ENCODE measurements at places on chromosomes 2 and 18.
A peak's percentile ranks its signal among the peaks of the same experiment; 100 is the strongest.

GRCh38 chr2:110834134-110834827 is 101.9 kb downstream of the ACOXL start:
- no peak for DNase-seq

GRCh38 chr18:7856733-7857132 is 289.6 kb downstream of the PTPRM start:
- DNase-seq, result no peak

DNA sequence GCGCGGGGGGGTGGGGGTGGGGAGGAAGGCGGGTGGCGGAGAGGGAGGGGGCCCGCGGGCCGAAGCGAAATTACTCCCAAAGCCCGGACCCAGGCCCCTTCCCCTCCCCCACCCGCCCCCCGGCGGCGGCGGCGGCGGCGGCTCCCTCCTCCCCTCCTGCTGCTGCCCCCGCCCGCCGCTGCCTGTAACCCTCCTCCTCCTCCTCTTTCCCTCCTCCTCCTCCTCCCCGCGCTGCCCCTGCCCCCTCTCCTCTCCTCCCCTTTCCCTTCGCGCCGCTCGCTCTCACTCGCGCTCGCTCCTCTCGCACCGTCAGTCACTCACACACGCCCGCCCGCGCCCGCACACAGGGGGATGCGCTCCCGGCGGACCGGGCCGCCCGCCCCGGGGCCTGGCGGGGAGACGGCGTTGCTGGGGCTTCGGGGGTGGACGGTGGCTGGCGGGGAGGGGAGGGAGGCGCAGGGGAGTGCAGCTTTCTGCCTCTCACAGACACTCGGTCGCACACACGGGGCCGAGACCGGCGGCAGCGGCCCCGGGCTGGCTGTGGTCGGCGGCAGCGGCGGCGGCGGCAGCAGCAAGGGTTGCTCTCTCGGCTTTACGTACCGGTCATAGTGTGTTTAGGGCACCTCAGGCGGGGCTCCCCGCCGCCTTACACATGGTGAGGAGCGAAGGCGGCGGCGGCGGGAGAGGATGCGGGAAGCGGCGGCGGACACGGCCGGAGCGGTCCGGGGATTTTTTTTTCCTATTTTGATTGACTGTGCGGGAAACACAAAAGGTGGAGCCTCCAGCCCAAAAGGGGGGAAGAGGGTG is 405 bp downstream of the SP3 start:
- DNase-seq, result peak; percentile 84

- DNase-seq, result no peak
Measured at GRCh38 chr18:31700990-31701389, 16.6 kb upstream of the B4GALT6 start.

DNA sequence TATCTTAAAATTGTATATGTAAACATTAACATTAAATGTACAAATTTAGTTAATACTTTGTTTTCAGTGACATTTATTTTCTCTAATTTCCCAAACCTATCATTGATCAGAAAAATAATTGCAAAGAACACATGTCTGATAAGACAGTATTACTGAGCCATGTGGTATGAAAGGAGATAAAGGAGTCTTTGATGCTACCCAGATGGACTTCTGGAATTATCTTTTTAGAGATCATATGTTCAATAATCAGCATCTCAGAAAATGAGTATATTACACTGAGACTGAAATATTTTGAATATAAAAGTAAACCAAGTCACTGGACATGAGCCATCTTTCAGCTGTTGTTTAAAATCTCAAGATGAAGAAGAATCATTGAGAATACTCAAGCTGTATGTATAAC is 153.3 kb downstream of the PHLPP1 start:
- DNase-seq, result no peak

GRCh38 chr18:26089293-26090129 is 902 bp downstream of the SS18 start:
- no peak for DNase-seq

DNA sequence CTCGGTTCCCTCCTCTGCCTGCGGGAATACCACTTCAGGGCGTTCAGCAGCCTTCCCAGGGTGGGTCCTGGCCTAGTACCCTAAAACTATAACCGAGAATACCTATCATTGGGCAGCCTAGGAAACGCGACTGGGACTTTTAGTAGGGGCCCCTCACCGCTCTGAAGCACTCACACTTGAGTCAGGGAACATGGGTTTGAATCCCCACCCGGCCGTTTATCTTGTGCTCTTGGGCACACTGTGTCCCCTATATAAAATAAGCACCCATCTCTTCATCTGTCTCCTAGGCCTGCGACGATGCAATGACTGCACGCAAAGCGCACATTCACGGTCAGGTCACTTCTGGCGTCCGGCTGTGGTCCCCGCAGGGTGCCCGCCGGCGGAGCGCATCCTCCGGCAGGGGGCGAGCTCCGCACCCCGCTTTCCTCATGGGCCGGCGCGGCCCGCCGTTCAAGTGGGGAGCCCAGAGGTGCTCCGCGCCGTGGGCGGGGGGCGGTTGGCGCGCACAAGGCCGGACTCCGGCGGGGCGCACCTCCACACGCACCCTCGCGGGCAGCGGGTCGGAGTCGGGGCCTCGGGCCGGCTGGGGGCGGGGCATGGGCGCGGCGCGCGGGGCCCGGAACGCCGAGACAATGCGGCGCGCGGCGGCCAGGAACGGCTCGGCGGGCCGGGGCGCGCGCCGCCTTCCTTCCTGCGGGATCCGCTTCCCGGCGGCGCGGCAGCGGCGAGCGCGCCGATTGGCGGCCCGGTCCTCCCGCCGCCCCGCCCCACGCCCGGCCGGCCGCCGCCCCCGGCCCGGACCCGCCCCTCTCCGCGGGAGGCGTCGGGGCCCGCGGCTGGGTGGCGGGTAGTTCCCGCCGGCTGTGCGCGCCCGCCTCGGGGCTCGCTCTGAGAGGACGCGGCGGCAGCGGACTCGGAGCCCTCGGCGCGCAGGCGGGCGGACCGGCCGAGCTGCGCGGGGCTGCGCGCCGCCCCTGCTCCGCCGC is at the start of gene ASAP2:
TSS of gene ASAP2 (plus strand) at position 850 of the 986 bp plus-strand sequence. CDS start 293 bp downstream, outside the sequence.
- peak; percentile 35 for DNase-seq

DNA sequence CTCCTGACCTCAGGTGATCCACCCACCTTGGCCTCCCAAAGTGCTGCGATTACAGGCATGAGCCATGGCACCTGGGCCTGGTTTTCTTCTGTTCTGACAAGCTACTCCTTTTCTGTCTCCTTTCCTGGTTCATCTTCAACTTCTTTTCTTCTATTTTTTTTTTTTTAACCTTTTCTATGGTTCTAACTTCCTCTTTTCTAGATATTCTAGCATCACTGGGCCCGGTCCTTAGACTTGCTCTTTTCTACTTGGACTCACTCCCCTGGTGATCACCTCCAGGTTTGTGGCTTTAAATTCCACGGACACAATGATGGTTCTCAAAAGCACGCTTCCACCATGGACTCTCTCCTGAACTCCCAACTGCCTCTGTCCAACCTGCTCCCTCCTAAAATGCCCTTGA is 2.0 kb downstream of the EIF2AK2 start:
- DNase-seq, result no peak

- no peak for DNase-seq
Measured at GRCh38 chr18:22544626-22545025, 126.9 kb upstream of the CTAGE1 start.

DNA sequence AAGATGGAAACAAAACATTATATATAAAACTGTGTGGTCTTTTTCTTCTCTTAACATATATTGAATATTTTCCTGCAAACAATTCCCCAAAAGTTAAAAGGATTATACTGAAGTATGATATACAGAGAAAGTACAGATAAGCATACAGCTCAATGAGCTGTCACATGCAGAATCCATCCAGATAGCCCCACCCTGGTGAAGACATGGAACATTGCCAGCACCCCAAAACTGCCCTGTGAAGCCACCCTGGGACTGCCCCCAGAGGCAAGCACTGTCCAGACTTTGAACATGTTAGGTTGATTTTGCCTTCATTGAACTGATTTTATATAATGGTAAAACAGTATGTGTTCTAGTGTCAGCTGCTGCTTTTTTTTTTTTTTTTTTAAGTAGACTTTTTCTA is 112.3 kb upstream of the IL1R2 start:
- DNase-seq, result no peak

GRCh38 chr2:133835821-133836619 is 267.8 kb upstream of the NCKAP5 start:
- no peak for DNase-seq

- no peak for DNase-seq
Measured at GRCh38 chr2:231133365-231134099, 8.7 kb upstream of the HTR2B start.

GRCh38 chr18:74310411-74310810 is 5.2 kb upstream of the C18orf63 start:
- DNase-seq, result no peak

DNA sequence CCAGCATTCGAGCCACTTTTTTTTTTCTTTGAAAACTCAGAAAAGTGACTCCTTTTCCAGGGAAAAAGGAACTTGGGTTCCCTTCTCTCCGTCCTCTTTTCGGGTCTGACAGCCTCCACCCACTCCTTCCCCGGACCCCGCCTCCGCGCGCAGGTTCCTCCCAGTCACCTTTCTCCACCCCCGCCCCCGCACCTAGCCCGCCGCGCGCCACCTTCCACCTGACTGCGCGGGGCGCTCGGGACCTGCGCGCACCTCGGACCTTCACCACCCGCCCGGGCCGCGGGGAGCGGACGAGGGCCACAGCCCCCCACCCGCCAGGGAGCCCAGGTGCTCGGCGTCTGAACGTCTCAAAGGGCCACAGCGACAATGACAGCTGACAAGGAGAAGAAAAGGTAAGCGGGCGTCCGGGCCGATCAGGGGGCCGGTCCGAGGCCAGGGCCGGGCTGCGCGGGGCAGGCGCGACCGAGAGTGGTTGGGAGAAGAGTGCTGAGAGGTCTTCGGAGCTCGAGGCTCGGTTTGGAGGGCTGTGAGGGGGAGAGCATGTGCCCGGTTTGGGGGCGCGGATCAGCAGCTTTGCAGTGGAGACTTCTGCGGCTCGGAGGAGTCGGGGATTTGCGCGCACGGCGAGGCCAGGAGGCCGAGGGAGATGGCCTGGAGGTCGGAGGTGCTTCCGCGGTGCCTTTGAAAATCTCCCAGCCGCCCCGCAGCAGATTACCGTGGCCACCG is 502 bp downstream of the EPAS1 start:
- DNase-seq, result no peak

DNA sequence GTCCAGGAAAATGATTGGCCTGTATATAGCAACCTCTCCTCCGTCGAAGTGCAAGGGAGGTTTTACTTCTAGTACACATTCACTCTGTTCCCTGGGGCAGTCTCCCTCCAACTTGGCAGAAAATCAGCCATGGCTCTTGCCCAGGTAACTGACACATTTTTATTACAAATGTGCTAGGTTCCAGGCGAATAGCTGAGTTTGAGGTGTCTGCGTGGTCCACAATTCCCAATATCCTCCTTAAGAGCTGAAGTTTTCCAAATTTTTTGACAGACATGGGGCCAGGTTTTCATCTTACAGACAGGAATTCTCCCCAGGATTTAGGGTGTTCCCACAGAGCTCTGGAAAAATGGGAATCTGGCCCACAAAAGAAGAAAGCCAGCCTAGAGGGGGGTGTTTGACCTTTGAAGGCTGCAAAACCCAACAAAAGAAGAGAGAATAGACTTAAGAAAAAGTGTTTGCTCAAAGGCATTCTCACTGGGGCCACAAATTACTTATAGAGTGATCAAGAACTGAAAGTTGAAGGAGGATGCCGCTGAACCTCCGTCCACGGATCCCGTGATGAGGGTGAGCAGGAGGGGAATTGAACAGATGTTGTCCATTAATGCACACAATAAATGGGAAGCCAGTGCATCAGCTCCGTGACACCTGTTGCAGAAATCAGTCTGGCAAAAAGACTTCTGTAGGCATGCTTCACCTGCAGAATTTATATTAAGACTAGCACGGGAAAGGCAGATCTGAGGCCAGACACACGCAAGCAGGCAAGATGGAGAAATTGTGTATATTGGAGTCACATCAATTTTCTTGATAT is 242.3 kb upstream of the COPS8 start:
- DNase-seq, result no peak

GRCh38 chr2:240960971-240961876 is 37.2 kb upstream of the SNED1 start:
- no peak for DNase-seq

DNA sequence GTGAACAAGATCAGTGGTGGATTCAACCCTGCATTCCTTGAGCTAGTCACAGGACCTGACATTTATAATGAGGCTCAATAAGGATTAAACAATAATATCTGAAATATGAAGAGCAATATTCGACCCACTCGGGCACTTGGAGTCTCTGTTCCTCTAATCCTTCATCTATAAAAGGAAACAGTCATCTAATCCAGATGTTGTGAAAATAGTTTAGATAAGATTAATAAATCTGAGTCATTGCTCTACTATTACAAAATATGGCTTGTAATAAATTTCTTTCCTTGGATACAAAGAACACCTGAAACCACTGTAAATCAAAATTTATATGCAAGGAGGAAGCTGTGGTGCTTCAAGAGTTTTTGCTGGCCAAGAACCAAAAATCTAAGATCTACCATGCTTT is 846.9 kb upstream of the ACVR2A start:
- no peak for DNase-seq

GRCh38 chr2:141041281-141041680 is 1089.5 kb downstream of the LRP1B start:
- no peak for DNase-seq

GRCh38 chr18:13536578-13536977 is 189.8 kb downstream of the FAM210A start:
- no peak for DNase-seq

- DNase-seq, result no peak
Measured at GRCh38 chr2:30225131-30225762, 6.1 kb upstream of the LBH start.

DNA sequence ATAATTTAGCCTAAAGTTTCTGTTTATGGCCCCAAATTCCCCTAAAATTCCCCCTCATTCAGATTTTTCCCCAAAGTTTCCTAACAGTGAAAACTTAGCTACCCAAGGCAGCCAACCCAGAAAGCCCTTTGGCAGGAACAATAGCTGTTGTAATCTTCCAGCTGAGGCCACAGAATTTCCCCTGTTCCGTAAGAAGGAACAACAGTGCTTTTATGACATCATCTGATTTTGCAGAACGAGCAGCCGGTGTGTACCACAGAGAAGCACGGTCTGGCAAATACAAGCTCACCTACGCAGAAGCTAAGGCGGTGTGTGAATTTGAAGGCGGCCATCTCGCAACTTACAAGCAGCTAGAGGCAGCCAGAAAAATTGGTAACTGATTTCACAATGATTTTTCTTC is 6.3 kb downstream of the TNFAIP6 start:
- no peak for DNase-seq

DNA sequence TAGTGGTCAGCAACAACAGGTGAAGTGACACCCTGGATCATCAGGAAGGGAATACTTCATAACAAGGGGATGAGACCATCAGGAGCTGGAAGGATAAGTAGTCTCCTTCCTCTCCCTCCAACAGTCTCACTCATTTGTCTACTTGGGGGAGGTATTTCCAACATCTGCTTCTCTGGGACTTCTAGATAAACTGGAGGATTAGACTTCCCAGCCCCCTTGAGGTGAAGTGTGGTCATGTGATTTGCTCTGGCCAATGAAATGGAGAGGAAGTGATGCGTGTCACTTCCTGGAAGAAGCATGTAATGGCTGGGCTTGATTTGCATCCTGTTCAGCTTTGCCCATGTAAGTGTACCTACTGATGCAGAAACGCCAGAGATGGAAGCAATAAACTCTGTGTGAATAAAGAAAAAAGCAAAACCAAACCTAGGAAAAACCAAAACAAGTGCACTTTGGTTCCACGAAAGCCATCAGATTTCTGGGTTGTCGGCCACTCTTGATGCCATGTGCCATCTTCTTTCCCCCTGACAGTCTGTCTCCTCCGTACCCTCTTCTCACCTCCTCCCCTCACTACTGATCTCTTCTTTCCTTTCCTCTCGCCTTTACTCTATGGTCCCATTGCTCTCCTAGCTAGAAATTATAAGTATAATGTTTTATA is 76.1 kb upstream of the DNMT3A start:
- no peak for DNase-seq

Data from NCI-H1694 (cell line).